ENCODE measurements at places on chromosomes 5 and 9.

DNA sequence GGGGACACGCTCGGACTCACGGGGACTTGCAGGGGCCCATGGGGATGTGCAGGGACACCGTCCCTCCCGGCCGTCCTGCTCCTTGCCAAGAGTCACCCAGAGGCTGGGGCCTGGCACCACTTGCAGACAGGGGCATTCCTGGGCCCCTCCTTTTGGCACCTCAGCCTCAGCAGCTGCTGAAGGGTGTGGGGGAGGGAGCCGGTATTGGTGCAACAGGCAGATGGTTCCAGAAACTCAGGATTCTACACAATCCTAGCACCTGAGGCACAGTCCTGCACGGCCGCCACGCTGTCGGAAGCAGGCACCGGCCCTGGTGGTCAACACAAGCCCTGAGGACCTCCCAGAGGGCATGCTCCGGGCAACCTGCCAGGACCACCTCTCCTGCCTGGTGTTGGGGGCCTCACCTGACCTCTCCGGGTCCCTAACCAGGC is 19.3 kb upstream of the SLC12A7 start:
- no peak for DNase-seq

DNA sequence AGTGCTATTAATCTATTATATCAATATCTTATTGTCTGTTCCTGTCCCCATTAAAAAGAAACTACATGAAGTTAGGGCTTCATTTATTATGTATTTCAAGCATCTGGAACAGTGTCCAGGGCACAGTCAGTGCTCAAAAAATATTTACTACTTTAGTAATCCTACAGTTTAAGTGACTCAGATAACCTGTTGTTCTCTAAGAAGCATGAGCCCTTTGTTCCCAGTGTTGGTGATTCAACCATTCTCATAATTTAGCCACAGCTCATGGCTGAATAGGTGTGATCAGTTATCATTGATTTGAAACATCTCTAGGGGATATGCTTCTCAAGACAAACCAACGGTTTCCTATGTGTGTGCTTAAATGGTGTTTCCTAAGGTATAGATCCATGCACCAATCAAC is 292.7 kb downstream of the TMEM167A start:
- no peak for DNase-seq

DNA sequence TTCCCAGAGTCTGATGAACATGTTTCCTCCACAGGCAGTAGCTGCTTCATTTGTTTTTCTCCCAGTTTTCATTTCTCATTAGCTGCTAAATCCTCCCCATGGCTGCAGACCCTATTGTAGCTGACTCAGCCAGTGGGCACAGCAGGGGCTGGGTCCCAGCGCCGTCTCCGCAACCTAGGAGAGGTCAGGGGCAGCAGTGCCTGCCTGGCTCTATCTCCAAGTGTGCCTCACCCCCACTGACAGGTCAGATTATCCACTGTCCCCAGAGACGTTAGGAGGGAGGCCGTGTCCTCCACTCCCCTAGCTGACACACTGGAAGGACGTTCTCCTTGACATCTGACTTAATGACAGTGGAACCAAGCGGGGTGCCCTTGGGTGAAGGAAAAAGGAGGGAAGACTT is 31.1 kb downstream of the KCNIP1 start:
- DNase-seq, result no peak

GRCh38 chr9:31336386-31336785 is 1048.1 kb upstream of the ACO1 start:
- no peak for DNase-seq

- DNase-seq, result no peak
These were observed 385.7 kb downstream of the BNC2 start for GRCh38 chr9:16484744-16485143.

DNA sequence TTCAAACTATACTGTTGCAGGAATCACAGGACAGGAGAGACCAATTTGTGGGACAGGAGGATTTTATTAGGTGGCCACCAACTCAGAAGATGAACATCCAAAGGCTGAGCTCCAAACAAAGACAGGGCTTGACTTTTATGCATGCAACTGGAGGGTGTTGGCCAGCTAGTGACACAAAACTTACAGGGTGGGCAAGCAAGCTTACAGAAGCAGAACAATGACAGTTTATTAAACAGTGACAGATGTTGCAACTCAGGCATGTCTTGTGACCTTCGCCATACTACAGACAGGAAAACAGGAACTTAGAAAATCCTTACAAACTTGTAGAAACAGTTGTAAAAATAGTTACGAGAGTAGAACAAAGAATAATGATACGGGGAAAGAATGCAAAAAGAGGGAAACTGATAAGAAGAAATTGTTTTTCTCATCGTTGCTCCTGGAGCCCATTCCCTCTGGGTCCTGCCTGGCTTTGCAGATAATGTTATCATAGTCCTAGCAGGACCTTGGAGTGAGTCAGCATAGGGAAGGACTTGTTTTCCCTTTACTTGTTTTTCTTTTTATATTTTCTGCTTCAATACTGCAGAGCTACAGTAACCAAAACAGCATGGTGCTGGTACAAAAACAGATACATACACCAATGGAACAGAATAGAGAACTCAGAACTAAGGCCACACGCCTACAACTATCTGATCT is 2083.0 kb upstream of the ACO1 start:
- no peak for DNase-seq

DNA sequence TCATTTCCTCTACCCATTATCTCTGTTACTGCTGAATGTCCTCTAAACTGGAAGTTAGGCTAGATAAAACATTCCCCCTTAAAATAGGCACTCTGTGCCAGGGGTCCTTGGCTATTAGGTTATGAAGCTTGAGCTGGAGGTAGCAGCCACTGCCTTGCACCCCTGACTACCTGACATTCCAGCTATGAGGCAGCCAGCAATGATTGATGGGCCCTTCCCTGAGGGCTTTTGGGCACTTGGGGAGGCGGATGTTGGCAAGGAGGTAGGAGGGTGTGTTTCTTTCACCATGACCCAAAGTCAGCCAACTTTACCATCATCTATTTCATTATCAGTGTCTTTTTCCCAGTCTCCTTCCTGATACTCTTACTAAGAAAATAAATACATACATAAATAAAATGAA is 17.1 kb downstream of the TARS1 start:
- DNase-seq, result no peak

DNA sequence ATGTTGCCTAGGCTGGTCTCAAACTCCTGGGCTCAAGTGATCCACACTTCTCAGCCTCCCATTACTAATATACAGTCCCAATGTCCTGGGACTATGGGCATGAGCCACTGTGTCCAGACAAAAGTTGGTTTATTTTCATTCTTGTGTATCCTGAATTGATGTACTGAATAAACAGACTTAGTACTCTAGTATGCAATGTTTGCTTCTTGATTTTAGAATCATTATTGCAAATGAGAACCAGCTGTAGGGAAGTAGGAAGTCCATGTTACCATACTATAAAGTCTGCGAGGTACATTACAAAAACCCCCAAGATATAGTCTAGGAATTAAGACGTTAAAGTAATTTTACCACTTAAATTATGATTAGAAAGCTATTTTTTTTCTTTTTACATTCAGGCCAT is 334.6 kb upstream of the KLF9 start:
- DNase-seq, result no peak

GRCh38 chr5:147017621-147018020 is 139.1 kb upstream of the PPP2R2B start:
- no peak for DNase-seq

DNA sequence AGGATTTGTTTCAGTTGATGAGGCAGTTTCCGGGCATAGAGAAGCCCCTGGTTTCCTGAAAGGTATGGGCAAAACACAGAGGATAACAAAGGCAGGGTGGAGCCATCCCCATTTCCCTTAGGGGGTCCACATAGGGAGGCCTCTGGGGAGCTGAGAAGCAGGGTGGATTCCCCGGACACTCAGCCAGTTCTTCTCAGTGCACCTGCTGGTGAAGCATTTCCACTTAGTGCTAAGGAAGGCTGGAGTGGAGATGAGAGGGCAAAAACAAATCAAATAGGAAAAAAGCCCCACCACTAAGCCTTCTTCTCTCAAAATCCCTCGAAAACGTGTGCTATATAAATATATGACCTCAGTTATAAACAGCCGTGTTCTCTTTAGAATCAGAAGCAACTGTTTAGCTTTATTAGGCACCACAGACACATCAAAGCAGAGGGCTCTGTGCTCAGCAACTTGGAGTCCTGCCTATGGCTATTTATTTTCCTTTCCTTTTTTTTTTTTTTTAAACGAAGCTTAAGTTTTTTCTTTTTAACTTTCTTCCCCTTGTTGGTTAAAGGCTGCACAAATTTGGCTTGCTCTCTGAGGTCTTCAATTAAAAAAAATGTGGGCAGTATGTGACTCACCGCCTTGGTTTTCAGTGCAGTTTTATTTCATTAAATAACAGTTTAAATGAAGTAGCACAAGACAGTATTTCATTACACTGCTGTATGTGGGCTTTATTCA is 67.7 kb downstream of the PRDM6 start:
- DNase-seq, result no peak

DNA sequence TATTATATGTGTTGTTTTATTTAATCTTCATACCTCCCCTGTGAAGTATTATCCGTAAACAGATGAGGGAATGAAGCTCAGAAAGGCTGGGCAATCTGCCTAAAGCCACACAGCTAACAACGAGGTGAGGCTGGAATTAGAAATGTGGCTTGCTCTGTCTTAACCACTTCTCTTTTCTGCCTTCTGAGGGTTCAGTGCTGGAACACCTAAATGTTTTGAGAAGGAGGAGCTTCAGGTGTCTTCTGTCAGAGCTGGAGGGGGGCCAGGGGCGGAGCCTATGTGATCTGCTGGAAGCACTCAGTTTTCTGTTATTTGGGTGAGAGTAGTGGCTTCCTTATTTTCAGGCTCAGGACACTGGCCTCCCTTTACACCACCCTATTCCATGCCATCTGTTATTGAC is 35.0 kb upstream of the ARAP3 start:
- no peak for DNase-seq

- no peak for DNase-seq
These were observed 213.9 kb upstream of the FBXL7 start for GRCh38 chr5:15285901-15286583.

GRCh38 chr5:151174612-151175101 is 17.1 kb upstream of the ANXA6 start:
- DNase-seq, result no peak

Data from activated CD8-positive, alpha-beta memory T cell treated with anti-CD3 and anti-CD28 coated beads, Interleukin-2, amount 50 U/mL, for 4 hours (primary cell).